ENCODE measurements at places on chromosomes 13 and 19.

DNA sequence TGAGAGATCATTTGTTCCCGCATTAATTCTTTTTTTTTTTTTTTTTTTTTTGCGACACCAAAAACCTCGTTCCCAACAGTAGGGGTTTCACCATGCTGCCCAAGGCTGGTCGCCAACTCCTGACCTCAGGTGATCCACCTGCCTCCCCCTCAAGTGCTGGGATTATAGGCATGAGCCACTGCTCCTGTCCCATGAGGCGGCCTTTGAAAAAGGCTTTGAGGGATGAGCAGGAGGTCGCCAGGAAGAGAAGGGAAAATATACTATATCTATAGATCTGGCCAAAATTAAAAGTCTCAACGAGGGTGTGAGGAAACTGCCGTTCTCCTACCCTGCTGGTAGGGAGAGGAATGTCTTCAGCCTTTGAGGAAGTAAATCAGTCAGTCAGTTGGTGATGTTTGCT, 26.2 kb downstream of the ZNF473 start:
- DNase-seq = no peak

DNA sequence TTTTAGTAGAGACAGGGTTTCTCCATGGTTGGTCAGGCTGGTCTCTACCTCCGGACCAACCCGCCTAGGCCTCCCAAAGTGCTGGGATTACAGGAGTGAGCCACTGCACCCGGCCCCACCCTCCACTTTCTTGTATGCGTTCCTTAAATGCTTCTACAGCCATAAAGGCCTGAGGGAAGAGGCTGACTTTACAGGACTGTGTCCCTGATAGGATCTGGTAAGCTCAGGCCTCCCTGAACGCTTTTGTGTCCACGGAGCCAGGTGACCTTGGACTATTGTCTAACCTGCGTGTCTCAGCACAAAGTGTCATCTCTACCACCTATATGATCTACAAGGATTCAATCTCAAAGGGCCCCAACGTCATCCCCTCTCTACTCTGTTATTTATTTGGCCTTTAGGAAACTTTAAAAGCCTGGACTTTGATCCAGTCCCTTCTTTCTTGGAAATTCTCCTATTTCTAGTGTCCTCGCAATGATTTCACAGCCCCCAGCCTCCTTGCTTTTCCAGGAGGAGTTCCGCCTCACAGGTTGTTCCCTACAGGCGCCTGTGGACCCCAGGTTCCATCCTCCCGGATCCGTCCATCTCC, 701 bp downstream of the ZNF552 start:
- DNase-seq = no peak

- no peak for DNase-seq
Measured at GRCh38 chr13:52461265-52461664, 6.0 kb downstream of the CKAP2 start.

DNA sequence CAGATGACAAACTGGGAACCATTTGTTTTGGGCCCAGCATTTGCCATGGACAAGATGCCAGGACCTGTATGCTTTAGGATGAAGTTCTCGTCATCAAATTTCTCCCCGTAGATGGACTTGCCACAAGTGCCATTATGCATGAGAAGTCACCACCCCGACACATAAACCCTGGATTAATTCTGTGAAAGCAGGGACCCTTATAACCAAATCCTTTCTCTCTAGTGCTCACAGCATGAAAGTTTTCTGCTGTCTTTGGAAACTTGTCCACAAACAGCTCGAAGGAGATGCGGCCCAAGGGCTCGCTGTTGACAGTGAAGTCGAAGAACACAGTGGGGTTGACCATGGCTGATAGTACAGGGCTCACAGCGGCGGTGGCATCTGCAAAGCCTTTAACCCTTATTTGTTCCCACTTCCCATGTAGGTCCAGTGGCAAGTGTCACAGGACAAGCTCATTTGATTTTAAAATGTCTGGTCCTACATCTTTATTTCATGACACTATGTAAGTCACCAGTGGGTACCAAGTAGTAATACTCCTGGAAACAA, 75.2 kb upstream of the MIR17HG start:
- no peak for DNase-seq

DNA sequence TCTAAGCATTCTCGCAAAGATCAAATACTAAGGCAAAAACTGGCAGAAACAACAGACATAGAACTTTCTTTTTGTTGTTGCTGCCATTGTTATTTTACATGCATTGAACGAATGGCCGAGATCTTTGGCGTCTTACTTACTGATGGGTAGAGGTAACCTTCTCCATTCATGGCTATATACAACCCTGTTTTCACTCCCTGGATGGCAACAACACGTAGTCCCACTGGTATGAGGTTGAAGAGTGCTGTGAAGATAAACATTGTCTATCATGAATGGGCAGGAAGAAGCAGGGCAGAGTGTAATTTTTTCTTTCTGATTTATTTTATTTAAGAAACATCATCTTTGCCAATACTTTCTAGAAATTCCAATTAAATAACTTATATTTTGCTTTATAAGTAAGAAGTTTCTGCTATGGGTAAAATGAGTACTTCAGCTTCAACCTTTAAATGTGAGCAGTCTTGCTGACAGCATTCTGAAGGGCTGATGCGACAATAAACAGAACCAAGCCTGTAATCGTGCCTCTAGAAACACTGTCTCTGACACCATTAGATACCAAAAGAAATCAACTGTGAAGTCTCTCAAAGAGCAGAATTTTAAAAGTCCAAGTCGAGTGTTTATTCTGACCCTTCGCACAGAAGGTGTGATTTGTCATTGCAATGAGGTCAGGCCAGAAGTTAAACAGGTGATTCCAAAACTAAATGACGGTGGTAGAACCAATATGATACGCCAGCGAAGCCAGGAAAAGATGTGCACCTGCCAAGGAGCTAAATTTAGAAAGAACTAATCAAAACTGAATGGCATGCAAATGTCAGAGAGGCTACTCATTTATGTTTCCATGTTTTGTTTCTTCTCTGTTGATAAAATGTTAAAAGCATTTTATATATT, 416.4 kb downstream of the ITGBL1 start:
- DNase-seq = no peak

- no peak for DNase-seq
Measured at GRCh38 chr13:44307844-44308243, 65.8 kb upstream of the SERP2 start.

DNA sequence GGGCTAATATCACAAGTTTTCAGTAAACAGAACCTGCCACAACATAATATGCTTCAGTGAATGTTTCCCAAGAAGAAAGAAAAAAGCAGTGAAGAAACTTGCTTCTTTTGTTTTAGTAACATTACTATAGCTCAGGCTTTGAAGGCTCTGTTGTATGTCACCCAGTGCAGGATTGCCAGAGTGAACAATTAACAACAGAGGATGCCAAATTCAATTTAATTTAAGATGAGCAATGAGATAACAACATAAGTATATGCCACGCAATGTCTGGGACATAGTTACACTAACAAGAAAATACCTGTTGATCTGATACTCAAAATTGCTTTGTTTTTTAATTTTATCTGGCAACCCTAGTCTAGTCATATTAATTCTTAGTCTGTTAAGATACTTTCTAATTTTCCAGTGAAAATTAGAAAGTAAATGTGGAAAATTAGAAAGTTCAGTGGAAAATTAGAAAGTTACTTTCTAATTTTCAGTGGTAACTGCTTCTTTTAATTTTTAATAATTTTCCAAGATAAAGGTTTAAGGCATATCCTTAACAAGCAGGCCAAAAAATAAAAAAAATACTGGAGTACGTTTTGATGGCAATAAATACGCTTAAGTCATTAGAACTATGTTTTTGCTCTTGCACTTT, 336.3 kb downstream of the SLITRK6 start:
- no peak for DNase-seq
